HEK293T (cell line): ENCODE measurements at places on chromosomes 5 and 9.

GRCh38 chr9:128523199-128523925 lies 18.8 kb downstream of the GLE1 start:
- no peak for DNase-seq

GRCh38 chr9:124364141-124364540 lies 51.1 kb downstream of the PSMB7 start:
- DNase-seq, result no peak

GRCh38 chr5:59874675-59875074 lies 18.9 kb downstream of the PDE4D start:
- DNase-seq, result no peak

GRCh38 chr9:35161713-35162604 lies at the start of gene UNC13B:
Gene UNC13B (plus strand): TSS chr9:35162009. CDS start chr9:35162284, 275 bp downstream.
- peak; percentile 97 for DNase-seq

DNA sequence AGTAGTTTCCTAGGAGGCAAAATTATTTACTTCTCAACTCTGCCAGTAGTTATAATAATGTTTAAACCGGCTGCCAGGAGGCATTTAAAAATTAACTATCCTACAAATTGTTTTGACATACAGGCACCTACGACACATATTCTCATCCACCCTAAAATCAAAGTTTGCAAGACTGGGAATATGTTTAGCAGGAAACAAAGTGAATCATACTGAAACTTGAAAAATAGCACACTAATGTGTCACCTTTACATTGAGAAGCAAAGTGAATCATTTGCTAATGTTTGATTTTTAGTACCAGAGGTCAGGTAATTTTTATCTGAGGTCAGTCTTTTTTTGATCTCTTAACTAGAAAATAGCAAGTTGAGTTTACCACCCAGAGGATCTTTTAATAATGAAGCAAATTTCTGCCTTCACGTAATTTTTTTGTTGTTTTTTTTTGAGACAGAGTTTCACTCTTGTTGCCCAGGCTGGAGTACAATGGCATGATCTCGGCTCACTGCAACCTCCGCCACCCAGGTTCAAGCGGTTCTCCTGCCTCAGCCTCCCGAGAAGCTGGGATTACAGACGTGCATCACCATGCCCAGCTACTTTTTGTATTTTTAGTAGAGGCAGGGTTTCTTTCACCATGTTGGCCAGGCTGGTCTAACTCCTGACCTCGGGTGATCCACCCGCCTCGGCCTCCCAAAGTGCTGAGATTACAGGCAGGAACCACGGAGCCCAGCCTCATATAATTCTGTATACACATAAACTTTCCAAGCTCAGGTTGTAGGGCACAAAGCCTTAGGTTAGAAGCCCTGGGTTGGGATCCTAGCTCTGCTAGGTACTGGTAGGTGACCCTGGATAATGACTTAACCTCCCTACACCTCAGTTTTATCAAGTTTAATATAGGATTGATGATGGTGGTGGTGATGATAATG lies 124.3 kb downstream of the UGCG start:
- DNase-seq, result no peak

DNA sequence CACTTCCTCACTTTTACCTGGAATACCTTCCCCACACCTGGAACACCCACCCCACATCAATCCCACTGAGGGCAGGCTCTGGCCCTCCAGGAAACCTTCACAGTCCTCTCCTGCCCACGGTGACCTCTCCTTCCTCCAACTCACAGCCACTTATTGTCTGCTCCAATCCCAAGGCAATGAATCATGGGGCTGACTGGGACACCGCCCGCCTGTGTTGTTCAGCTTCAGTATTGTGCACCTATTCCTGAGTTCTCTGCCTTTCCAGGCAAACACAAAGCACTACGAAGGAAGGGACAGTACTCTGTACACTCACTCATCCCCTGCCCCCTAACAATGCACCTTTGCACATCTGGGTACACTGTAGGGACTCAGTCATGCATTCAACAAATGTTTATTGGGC lies 7.3 kb downstream of the PCDH1 start:
- DNase-seq, result no peak

GRCh38 chr5:177964471-177964870 lies 31.6 kb downstream of the PROP1 start:
- no peak for DNase-seq

DNA sequence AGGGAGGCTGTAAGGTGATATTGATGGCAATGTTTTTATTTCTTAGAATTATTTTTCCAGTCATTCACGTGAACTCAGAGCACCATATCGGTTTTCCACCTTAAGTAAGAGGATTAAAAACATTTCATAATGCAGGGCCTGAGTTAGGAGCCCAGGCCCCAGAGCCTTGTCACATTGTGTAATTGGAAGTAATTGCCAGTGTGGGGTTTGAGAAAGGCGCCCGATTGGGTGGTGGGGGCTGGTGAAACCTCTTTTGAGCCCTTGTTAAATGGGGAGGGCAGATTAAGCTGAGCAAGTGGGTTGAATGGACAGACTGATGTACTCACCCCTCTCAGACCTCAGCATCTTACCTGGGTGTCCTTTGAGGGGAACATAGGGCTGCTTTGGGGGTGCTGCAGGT lies 116.7 kb upstream of the PITX1 start:
- DNase-seq, result no peak

DNA sequence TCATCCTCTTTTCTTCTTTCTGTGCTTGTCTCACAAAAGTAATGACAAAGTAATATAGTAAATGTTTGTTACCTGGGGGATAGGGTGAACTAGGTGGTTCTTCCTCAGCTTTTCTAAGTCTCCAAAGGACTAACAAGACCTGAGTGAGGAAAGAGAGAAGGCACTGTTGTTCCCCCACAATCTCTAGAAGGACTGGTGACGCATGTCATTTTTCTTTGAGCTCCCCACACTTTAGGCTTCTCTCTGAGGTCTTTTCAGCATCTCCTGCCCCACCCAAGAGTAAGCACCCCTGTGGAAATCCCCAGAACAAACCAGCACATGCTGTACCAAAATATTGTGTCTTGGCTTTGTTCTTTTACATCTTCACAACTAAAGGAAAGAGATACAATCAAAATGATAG lies 2.4 kb upstream of the IL7R start:
- DNase-seq, result no peak

GRCh38 chr9:120473608-120474007 lies 106.4 kb downstream of the CDK5RAP2 start:
- DNase-seq, result no peak

DNA sequence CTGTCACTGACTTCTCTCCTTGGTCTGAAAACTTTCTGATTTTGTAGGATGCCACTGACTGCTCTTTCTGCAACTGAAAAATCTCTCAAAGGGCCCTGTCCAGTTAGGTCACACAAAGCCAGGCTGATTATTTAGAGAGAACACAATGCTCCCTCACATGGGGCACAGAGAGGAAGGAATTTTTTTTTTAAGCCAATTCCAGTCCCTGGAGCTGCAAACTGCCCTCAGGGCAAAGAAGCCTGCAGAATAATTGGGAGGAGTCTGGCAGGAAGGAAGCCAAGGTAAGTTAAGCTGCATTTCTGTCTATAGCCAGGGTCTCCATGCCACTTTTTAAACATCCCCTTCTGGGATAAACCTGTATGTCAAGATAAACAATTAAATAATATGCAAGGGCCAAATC lies 305.5 kb downstream of the ZSWIM6 start:
- no peak for DNase-seq

DNA sequence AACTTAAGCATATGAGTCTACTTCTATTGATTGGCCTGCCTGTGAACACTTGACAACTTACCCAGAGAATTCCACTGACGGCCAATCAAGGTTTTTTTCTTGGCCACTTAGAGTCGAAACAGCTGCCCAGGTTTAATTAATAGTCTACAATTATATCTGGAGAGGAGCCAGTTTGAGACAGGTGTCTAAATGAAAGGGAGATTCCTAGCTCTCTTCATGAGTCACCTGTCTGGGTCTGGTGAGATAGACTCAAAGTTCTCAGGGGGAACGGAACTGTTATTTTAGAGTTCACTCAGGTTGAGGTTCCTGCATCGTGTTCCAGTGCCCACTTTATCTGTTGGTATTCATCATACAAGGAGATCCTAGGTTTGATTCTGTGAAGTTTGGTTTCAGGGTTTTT lies 111.0 kb downstream of the CD180 start:
- no peak for DNase-seq

- DNase-seq, result no peak
These were observed 179.8 kb downstream of the SLC12A2 start for GRCh38 chr5:128263357-128263756.

GRCh38 chr9:7169717-7170389 lies 412.1 kb downstream of the KDM4C start:
- DNase-seq, result no peak

GRCh38 chr9:89183146-89183545 lies 4.5 kb upstream of the SHC3 start:
- DNase-seq, result no peak

GRCh38 chr9:95097279-95097678 lies 220.2 kb downstream of the FANCC start:
- no peak for DNase-seq

GRCh38 chr5:10745133-10745532 lies 15.9 kb downstream of the DAP start:
- no peak for DNase-seq

GRCh38 chr9:94657021-94657725 lies 17.9 kb upstream of the FBP1 start:
- DNase-seq, result no peak

DNA sequence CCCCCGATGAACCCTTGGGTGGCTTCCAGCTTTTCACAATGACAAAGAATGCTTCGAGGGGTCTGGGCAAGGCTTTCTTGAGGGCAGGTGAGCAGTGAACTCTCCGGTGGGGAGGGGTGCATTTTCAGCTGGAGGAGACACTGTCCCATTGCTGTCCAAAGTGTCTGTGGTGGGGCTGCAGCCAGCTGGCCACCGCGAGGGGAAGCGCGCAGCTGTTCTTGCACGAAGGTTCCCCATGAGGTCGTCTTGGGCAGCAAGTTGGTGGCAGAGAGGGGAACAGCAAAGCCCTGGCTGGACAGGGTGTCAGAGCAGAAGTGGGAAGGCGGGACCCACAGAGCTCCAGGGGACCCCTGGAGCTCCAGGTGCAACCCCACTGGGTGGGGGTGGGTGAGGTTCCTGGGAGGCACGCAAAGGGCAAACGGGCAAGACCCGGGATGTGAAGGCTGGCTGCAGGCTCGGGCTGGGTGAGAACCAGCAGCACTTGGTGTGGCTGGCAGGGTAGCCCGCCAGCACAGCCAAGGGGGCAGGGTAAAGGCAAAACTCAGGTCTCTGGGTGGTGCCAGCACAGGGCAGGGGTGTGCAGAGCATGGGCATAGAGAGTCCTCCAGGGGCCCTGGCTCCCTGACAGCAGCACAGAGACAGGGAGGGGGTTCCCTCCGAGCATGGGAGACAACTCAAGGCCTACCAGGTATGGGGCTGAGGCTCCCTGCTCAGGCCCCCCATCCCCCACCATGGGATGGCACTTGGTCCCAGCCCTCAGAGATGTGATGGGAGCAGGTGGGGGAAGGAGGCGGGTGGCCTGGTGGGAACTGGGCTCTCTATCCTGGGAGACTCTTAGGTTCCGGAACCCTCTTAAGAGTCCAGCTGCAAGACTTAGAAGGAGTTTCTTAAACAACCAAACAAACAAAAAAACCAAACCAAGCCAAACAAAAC lies 26.6 kb downstream of the TSPAN17 start:
- DNase-seq, result no peak

DNA sequence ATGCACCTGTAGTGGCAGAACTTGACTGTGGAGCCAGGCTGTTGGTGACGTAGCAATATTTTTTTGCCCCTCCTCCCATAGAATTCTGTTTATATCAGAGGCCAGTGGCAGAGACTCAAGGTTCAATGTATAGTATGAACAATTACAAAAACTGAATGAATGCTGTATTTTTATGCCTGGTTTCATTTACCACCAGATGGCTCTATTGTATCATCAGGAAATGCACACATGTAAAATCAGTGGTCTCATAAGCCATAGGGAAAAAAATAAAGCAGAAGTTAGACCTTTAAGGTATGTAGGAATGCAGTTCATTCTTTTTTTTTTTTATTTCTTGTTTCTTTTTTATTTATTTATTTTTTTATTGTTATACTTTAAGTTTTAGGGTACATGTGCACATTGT lies 43.6 kb downstream of the CCDC192 start:
- DNase-seq, result no peak

DNA sequence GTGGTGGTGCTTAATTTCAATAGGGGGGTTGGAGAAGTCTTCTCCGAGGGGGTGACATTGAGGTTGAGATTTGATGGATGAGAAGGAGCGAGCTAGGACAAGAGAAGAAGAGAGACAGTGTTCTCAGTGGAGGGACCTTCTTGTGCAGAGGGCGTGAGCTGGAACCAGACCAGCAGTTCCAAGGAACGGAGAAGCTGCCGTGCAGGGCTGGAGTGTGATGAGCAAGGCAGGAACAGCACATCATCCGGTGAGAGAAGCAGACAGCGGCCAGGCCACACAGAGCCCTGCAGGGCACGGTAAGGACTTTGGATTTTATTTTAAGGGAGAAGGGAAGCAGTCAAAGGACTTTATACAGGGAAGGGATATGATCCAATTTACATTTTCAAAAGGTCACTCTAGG lies 206.9 kb downstream of the MELK start:
- no peak for DNase-seq

- DNase-seq, result no peak
These were observed 32.6 kb downstream of the HEXB start for GRCh38 chr5:74717596-74717995.

GRCh38 chr5:438481-438981 lies 4.4 kb upstream of the EXOC3 start:
- DNase-seq, result no peak

DNA sequence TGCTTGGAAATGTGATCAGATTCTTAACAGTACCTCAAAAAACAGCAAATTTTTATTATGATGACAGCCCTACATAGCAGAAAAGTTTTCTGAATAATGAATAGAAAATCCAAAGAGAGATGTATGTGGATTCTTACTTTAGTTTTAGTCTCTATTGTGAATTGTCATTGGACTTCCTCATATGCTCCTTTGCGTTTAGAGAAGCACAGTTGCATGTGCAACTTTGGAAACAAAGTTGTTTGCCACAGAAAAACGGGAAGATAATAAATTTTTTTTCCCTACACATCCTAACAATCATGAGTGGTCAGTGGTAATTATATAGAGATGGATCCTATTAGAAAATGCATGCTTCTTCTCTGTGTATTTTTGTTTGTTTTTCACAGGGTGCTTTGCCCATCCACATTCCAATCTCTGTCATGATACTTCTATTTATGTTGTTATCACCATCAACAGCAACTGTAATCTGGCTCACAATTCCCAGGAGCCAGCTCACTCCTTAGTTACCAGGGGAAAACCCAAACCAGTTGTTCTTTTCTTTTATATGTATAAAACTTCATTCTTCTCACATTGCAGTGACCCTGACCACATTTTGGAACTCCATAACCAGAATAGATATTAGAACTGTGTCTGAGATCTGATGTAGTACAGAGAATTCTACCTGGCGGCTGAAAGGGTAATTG lies 118.7 kb downstream of the NDUFS4 start:
- DNase-seq, result no peak

GRCh38 chr9:85713897-85714296 lies 27.9 kb downstream of the AGTPBP1 start:
- DNase-seq, result no peak

- DNase-seq, result no peak
These were observed 18.8 kb upstream of the CORO2A start for GRCh38 chr9:98211260-98211659.

- no peak for DNase-seq
These were observed 42.1 kb downstream of the WDR41 start for GRCh38 chr5:77449981-77450380.

- DNase-seq, result no peak
These were observed 138.0 kb downstream of the NUDT12 start for GRCh38 chr5:103424453-103425205.
